ENCODE measurements at places on chromosomes 2 and 18.

DNA sequence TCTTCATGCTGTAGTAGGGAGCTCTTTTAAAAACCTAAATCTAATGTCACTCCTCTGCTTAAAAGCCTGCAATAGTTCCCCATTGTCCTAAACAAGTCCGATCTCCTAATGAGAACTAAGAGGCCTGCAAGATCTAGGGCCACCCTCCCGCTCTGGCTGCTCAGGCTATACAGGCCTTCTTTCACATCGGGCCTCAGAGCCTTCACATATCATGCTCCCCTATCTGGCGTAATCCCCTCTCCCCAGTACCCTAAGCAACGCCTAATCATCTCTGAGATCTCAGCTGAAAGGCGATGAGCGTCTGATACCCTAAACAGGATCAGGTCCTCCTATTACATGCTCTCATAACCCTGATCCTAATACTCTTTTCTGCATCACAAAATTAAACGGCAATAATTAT, 1.9 kb downstream of the MAP4K3 start:
- DNase-seq: no peak

DNA sequence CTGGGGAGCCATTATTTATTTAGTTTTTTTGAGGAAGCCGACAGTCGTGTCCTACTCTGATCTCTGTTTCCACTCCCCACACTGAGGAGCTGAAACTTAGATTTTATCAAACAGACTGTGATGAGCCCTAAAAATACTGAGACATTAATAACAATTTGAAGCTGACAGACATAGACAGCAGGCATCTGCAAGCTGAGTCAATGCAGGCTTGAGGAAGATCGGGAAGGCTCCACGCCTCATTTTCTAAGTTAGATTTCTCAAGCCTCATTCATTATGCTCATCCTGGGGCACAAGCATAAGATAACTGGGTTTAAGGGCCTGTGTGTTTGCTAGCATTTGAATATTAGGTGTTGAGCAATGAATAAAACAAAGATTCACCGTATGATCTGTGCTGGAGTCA, 26.3 kb downstream of the EFR3B start:
- no peak for DNase-seq

DNA sequence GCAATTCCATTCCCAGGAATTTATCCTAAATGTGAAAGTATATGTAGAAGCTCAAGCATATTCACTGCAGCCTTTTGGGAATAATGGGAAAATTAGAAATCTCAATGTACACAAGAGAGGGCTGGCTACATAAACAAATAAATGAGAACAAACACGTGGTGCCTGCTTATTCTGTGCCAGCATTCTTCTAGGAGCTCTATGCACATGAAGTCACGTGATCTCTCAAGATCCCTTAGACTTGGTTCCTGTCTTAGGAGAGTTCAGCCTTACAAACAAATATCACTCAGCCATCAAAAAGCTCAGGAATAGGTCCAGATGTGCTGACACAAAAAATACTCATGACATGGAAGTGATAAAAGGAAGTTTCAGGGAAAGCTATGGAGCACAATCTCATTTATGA, 92.9 kb upstream of the SP3 start:
- DNase-seq: no peak

DNA sequence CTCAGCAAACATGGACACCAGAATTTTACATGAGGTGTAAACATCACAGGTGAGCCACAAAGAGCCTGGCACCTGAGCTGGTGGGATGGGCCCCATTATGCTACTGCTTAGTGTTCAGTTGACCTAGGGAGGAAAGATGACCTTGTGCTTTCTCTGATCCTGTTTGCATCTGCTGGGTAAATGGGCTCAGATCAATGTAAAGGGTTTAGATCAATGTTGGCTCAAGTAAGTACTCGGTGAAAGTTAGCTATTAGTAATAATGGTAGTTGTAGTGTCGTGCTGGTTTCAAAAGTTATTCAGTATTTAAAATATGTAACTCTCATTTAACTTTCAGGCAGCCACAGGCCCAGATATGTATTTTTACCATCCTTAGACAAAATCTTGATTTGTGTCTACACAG, 19.8 kb downstream of the ABHD3 start:
- DNase-seq: no peak

DNA sequence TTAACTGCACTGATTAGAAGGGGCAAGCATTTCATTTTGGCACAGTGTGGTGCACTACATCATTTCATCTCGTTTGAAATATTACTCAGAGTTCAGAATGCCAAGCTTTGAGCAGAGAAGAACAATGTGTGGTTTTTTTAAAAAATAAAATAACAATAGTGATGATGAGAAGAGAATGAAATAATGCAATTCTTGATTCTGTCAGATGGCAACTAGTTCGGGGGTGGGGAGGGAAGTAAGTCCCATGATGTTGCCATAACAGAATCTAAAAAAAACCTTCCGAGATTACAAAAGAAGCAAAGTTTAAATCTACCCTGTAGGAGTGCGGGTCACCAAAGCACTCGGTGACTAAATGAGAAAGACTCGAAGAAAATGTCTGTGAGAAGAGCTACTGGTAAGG, 490.4 kb downstream of the NR4A2 start:
- no peak for DNase-seq

GRCh38 chr2:201837824-201838431, 31.6 kb downstream of the CDK15 start:
- DNase-seq: no peak

- no peak for DNase-seq
Observed at GRCh38 chr2:37449761-37450296, 105.4 kb downstream of the QPCT start.

DNA sequence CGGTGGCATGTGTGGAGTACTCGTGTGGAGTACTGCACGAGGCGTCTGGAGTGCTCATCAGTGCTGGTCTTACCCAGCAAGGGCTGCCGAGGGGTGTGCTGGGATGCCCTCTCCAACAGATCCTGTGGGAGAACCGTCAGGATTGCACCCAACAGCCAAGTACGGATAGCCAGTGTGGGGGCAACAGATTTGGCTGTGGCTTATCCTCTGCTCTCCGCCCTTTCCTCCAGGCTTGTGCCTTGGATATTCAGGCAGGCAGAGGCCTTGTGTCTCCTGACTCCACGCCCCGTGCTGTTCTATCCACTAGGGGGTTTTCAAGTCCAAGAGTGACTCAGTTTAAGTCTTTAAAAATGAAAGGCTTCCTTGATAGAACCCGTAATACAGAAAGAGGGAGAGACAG, 321.0 kb upstream of the HS6ST1 start:
- no peak for DNase-seq

DNA sequence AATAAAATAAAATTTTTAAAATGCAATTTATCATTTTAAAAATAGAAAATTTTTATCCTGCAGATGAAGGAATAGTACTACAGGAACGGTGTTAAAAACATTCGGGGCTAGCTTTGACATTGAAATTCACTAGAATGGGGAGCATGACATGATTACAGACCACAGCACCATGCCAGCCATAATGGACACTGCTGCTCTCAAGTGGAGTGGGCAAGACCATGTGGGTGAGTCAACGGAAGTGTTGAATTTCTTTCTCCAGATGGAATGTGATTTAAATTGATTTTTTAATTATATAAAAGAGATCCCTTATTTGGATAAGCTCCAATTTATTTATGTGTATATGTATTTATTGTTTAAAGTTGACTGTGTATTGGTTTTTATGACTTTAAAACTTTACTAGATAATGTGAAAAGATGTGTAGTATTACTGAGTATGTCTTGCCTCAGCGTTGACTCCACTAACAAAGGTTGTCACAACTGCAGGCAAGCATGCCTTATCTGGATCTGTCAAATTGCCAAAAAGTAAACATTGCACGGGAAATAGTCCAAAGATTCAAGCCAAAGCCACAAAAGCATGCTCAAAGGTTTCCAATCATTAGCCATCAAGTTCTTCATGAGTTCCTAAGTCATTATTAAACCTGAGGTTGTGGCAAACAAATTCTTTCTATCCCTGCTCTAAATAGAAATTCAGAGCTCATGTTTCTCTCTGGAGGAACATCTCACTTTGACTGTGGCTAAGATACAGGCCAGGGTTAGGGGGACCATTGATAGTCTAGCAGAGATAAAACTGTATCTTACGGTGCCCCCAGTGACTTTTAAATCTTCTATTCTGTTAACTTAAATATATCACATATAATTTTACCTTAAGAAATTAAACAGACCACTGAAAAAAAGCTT, 536.9 kb downstream of the TMX3 start:
- DNase-seq: peak; percentile 98

GRCh38 chr2:201642086-201642578, 1.2 kb downstream of the TMEM237 start:
- DNase-seq: no peak

GRCh38 chr2:44250376-44250775, 24.9 kb upstream of the SLC3A1 start:
- no peak for DNase-seq

DNA sequence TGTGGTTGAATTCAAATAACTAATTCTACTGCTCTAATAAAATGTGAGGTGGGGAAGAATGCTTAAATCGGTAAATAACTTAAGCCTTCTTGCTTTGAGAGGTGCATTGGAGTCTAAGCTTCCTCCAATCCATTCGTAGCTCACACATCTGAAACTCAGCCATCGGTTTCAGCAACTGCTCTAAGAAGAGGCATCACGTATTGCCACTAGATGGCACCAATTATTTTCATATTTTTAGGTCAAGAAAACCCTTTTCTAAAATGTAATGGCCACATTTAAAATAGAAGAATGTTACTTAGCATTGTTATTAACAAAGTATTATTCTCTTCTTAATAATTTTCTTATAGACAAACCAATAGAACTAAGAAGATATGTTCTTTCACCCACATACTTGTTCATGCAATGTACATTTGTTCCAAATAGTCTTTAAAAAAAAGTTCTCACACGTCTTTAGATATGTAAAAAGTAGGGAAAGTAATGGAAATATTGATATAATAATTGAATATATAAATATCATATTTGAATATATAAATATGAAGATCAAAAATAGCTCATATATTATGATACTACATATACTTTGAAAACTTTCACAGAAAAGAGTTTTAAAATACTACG, 229.8 kb downstream of the CCDC178 start:
- no peak for DNase-seq

DNA sequence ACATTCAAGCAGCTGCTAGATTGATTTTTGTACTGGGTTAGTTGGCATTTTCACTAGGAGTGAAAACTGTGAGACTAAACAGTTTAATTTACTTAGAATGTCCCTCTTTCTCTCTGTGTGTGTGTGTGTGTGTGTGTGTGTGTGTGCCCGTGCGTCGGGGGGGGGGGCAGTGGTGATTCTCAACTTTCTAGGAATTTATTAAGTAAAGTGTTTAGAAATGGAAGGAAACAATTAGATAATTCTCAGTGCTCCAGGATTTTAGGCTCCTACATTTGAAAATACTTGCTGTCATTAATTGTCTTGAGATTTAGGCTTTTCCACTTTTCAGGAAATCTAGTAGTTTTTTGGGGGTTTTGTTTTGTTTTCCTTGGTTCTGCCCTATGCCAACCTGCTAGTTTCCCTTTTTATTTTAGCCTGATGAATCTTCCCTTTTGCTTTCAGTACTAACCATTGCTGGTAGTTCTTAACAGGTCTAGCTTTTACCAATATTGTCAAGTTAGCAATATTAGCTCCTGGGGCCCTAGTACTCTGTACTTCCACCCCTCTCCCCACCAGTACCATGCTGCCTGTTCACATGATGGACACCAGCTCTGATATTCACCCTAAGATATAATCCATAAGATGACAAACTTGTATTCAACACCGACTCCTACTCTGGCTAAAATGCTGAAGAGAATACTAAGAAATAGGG, 4.9 kb downstream of the EPAS1 start:
- no peak for DNase-seq

DNA sequence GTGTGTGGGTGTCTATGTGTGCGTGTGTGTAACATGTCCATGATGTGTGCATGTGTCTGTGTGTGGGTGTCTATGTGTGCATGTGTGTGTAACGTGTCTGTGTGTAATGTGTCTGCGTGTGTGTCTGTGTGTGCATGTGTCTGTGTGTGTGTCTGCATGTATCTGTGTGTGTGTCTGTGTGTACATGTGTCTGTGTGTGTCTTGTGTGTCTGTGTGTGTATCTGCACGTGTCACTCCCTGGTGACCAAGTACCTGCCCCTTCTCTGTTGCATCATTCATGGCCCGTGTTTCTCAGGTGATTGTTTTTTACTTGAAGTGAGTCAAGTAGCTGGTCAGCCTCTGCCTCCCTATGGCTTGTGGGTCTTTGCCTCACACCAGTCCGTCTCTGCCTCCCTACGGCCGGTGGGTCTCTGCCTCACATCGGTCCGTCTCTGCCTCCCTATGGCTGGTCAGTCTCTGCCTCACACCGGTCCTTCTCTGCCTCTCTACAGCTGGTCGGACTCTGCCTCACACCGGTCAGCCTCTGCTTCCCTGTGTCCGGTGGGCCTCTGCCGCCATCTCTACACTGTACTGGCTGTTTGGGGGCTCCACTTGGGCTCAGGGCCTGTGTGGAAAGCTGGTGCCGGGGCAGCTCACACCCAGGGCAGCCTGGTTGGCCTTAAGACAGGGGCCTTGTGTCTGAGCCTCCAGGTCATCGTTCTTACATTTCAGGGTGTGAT, 31.6 kb downstream of the KCNG2 start:
- no peak for DNase-seq

DNA sequence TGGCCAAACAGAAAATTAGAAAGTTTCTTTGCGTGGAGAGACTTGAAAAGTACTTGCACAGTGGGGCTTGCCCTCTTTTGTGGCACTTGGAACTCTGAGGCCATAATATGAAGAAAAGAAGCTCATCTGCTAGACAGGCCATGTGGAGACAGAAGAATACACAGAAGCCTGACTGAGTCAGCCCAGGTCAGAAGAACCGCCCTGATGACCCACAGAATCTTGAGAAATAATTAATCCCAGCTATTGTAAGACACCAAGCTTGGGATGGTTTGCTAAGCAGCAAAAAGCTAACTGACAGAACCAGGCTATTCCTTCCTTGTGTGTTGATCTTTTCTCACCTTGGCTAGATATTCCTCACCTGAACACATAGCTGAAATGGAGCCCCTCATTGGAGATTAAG, 33.7 kb downstream of the G6PC2 start:
- DNase-seq: no peak

GRCh38 chr2:222844323-222844722, 16.5 kb upstream of the ACSL3 start:
- DNase-seq: peak; percentile 74

GRCh38 chr2:189267925-189268579, 88.5 kb upstream of the COL5A2 start:
- DNase-seq: peak; percentile 82

DNA sequence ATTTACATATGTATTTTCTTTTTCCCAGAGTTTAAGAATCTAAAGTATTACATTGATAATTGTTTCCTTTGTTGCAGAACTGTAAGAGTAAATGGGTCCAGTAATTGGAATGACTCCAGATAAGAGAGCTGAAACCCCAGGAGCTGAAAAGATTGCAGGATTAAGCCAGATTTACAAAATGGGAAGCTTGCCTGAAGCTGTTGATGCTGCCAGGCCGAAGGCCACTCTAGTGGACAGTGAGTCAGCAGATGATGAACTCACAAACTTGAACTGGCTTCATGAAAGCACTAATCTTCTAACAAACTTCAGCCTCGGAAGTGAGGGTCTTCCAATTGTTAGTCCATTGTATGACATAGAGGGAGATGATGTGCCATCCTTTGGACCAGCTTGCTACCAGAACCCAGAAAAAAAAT, 183.8 kb upstream of the STON1 start:
- peak; percentile 35 for DNase-seq

Data from BJ (cell line).